T-helper 17 cell (primary cell): ENCODE measurements at places on chromosomes 1 and 21. TPM values are rescaled to one million over a fixed set of nuclear protein-coding genes. Genes with fewer than 3 reads are reported as not detected.
A peak's percentile ranks its signal among the peaks of the same experiment; 100 is the strongest.

DNA sequence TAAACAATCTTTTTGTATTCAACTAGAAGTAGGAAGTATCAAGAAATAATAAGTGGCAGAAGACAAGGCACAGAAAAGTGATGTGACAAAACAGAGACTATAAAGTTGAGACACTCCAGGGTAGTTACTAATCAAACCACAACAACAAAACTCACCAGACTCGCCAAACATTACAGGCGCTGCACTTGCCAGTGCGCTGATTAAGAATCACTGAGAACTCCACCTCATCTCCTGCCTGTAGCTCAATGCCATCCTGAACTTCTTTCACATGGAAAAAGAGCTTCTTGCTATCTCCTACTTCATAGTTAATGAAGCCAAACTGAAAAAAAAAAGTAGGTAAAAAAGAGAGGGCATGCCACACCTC is 2.8 kb upstream of the NRAS start:
- H3K4me1 ChIP-seq = peaks cover 18% of the 10 kb centered on the region
- H3K27me3 ChIP-seq = no peaks in the 10 kb centered on the region
- H3K4me3 ChIP-seq = peak overlapping the region; percentile 64
- H3K36me3 ChIP-seq = peaks cover 5% of the 10 kb centered on the region

- no peak overlapping the region for H3K27ac ChIP-seq
- H3K4me1 ChIP-seq = peaks cover 2% of the 10 kb centered on the region
- DNase-seq = no peak
- H3K36me3 ChIP-seq = no peaks in the 10 kb centered on the region
- H3K4me3 ChIP-seq = no peak overlapping the region
- H3K27me3 ChIP-seq = peaks cover 11% of the 10 kb centered on the region
These were observed 58.3 kb downstream of the KCNJ15 start for GRCh38 chr21:38315122-38315521.

DNA sequence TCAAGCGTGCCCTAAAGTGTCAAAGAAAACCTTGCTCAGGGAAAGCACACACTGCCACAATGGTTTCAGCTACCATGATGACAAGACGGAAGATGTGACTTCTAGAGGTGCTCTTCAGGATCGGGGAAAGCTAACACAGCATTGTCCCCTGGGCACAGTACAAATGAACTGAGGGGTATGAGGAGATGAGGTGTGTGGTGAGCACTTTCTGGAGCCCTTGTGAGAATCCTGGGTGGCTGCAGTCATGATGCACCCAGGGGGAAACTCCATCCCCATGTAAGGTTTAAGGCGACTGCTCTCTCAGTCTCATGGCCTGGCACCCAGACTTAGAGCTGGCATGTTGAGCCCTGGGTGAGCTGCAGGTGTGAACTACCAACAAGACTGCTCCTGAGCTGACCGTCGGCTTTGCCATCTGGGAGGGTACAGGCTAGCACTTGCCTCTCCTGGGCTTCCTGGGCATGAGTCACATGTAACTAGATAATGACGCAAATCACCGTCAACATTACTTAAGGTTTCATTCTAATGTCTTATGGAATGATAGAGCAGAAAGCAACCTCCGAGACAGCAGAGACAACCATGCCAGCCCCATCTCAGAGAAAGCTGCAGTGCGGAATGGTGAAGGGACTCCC is 144.6 kb downstream of the CLIC6 start:
- H3K4me3 ChIP-seq = no peak overlapping the region
- peak overlapping the region; percentile 89 for H3K27ac ChIP-seq
- peaks cover 73% of the 10 kb centered on the region for H3K4me1 ChIP-seq
- H3K27me3 ChIP-seq = no peaks in the 10 kb centered on the region

- no peak for DNase-seq
- H3K36me3 ChIP-seq = peaks cover 19% of the 10 kb centered on the region
- peak overlapping the region; percentile 98 for H3K27ac ChIP-seq
- H3K27me3 ChIP-seq = no peaks in the 10 kb centered on the region
- H3K4me1 ChIP-seq = peaks cover 83% of the 10 kb centered on the region
These were observed 14.9 kb downstream of the MAPKAPK2 start for GRCh38 chr1:206699626-206700025.

DNA sequence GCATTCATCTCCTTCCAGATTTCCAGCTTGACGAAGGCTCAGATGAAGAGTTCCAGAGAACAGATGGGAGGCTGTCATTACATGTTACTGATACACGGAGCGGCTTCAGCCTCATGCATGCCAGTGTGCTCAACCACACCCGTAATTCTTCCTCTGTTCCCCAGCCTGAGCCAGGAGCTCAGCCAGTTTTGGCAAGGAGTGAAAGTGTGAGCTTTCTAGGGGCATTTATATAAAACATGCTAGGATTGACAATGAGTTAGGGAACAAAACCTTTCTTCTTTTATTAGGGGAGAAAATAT is 290.4 kb upstream of the PLXNA2 start:
- H3K27ac ChIP-seq = no peak overlapping the region
- no peak for DNase-seq
- H3K36me3 ChIP-seq = no peaks in the 10 kb centered on the region
- no peaks in the 10 kb centered on the region for H3K4me1 ChIP-seq

DNA sequence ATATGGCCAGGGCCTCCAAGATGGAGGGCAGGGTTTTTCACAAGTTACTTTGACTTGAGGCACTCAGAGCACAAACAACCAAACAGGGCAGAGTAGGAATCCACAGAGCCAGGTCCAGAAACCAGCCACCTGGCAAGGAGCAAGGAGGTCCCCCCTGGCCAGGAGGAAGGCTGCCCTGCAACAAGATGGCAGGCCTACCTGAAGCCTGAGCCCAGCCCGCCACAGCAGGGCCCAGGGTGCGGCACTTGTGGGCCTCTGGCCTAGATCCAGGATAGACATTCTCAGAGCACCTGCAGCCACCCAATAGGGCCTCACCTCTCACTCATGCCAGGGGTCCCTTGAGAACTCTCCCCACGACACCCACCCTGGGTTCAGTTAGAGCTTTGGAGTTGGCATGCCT is 11.5 kb downstream of the SH3BGRL3 start:
- H3K36me3 ChIP-seq = peaks cover 5% of the 10 kb centered on the region
- H3K27ac ChIP-seq = peak overlapping the region; percentile 99
- no peak for DNase-seq
- peaks cover 69% of the 10 kb centered on the region for H3K4me1 ChIP-seq
- no peaks in the 10 kb centered on the region for H3K27me3 ChIP-seq
- H3K4me3 ChIP-seq = no peak overlapping the region

DNA sequence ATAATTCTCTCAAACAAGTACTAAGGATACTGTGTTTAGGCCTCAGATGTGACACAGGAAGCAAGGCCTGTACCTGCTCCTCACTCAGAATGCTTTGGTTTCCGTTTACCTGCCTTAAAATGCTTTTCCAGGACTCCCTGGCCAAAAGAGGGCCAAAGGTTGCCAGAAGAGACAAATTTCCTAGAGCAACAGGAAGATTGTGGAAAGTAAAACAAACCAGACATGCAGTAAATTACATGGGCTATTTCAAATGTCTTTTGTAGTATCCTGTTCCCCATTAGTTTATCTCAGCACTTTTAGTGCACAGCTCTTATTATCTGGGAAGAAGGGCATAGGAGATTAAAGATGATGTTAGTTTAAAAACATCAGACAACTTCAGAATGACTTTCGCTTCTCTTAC is 280.0 kb downstream of the NFIA start:
- no peak overlapping the region for H3K4me3 ChIP-seq
- H3K27ac ChIP-seq = no peak overlapping the region
- no peaks in the 10 kb centered on the region for H3K27me3 ChIP-seq
- no peaks in the 10 kb centered on the region for H3K4me1 ChIP-seq
- no peaks in the 10 kb centered on the region for H3K36me3 ChIP-seq
- DNase-seq = no peak

- DNase-seq = no peak
- no peak overlapping the region for H3K4me3 ChIP-seq
- H3K27me3 ChIP-seq = peaks cover 13% of the 10 kb centered on the region
- no peaks in the 10 kb centered on the region for H3K4me1 ChIP-seq
- no peak overlapping the region for H3K27ac ChIP-seq
These were observed 37.0 kb downstream of the SPAG17 start for GRCh38 chr1:118148034-118148433.

DNA sequence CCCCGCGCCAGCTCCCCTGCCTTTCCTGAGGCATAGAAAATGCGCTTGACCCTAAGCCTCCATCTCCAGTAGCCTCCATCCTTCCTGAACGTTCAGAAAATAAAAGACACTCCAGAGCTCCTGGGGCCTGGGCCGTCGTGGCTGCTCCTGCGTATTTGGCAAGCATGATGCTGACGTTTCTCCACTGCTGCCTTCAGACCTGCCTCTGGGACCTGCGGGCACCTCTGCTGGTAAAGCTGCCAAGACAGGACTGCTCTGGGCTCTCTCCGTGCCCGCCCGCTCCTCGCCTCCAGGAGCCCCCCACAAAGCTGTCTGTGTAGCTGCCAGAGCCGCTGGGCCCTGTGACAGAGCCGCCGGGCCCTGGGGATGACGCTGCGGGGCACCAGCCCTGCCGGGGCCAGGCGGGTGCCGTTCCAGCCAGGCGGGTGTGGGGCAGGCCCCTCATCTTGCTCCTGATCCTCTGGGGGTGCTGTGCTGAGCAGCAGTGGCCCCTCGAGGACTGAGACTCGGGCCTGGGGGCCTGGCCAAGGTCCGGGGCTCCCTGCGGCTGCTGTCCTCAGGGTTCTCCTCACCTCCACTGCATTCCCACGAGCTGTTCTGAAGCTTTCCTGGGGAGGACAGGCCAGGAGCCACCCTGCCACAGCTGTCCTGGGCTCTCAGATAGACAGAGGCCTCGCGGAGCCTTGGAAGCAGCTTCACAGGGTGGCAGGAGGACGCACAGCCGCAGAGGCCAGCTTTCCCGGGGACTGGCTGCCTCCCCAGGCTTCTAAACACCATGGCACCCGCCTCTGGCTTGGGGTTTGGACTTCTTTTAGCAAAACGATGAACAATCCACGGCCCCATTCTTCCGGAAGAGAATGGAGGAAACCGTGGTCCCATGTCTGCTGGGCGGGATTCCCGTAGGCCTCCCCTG is 48.1 kb downstream of the MORN1 start:
- H3K27ac ChIP-seq = no peak overlapping the region
- no peaks in the 10 kb centered on the region for H3K4me1 ChIP-seq

DNA sequence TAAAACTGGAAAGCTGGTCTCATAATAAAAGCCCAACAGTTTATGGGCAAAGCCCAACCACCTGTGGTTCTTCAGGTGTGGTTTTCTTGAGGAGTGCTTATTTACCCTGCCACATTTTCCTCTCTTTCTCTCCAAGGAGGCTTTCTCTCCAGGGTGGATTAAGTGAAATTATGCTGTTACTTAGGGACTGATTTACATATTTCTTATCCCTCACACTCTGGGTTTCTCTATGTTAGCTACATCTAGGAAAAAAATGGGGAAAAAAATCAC is 4.8 kb downstream of the TBX19 start:
- peaks cover 6% of the 10 kb centered on the region for H3K36me3 ChIP-seq
- H3K4me1 ChIP-seq = peaks cover 14% of the 10 kb centered on the region
- H3K4me3 ChIP-seq = no peak overlapping the region
- no peak overlapping the region for H3K27ac ChIP-seq
- no peaks in the 10 kb centered on the region for H3K27me3 ChIP-seq
- no peak for DNase-seq

GRCh38 chr1:94384485-94385265 is 33.5 kb upstream of the ABCD3 start:
- H3K36me3 ChIP-seq = no peaks in the 10 kb centered on the region
- peak overlapping the region; percentile 79 for H3K27ac ChIP-seq
- peaks cover 14% of the 10 kb centered on the region for H3K4me1 ChIP-seq
- H3K4me3 ChIP-seq = peak overlapping the region; percentile 75

ZNF695 gene
- not detected for total RNA-seq

LIPI gene
- total RNA-seq = not detected

PDZK1 gene
- total RNA-seq = not detected

SLAMF7 gene
- 3.9 TPM for total RNA-seq

TRIM67 gene
- not detected for total RNA-seq
